Camera-type eye (tissue), 1 donor: ENCODE measurements at places on chromosomes 4 and X. TPM values are rescaled to one million over a fixed set of nuclear protein-coding genes. Genes with fewer than 3 reads are reported as not detected.

DCAF4L1 gene
- total RNA-seq, result 0.16 TPM

VCX gene
- total RNA-seq, result not detected

TMPRSS11E gene
- total RNA-seq, result not detected

RASGEF1B gene
- 140 TPM for total RNA-seq

MUC7 gene
- 0.44 TPM for total RNA-seq

PDGFC gene
- total RNA-seq, result 29.5 TPM

SLAIN2 gene
- 93.8 TPM for total RNA-seq
